ENCODE measurements at places on chromosomes 16 and 17.
A peak's percentile ranks its signal among the peaks of the same experiment; 100 is the strongest.

DNA sequence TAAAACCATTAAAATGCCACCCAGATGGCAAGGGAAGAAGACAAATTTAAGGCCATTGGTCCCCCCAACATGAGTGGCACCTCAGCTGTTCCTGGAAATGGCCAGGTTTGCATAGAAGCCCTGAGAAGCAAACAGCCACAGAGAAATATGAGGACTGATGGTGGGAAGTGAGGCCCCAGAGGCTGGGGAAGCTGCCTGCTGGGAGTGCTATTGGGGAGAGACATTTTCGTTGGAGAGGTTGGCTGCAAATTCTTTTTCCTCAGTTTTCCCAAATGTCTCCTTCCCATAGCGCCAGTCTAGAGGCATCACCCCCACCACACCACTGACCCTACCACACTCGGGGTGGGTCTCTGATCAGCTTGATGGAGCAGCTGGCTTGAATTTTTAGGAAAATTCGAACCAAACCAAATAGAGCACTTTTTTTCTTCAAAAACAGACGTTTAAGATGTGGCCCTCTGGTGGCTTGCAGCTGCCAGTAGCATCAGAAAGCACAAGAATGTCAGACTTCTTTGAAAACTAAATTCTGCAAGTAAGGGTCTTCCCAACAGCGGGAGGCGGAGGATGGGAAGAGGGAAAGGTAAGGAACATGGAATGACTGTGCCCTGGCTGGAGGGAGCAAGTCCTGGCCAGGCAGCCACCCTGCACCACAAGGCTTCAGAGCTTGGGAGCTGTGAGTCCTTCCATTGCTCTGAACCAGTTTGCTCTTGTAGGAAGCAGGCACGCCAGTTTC, 13.2 kb upstream of the SLC12A3 start:
- no peak for DNase-seq

- no peak for DNase-seq
These were observed 32.8 kb downstream of the MARVELD3 start for GRCh38 chr16:71658771-71659170.

DNA sequence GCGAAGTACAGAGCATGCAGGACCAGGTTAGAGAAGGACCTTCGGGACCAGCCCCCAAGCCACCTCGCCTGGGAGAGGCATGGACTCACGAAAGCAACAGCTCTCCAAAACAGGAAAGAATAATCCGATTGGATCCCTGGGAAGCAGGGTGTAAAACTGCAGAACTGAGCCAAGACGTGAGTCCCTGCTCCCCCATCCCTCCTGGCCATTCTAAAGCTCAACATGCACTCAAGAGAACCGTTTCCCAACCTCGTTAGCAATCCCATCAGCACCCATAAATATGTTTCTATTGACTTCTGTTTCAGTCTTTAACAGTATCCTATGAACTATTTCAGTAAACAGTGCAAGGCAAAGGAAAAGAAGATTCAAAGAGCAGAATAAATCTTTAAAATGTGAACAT, 167.0 kb downstream of the COPRS start:
- DNase-seq: no peak

DNA sequence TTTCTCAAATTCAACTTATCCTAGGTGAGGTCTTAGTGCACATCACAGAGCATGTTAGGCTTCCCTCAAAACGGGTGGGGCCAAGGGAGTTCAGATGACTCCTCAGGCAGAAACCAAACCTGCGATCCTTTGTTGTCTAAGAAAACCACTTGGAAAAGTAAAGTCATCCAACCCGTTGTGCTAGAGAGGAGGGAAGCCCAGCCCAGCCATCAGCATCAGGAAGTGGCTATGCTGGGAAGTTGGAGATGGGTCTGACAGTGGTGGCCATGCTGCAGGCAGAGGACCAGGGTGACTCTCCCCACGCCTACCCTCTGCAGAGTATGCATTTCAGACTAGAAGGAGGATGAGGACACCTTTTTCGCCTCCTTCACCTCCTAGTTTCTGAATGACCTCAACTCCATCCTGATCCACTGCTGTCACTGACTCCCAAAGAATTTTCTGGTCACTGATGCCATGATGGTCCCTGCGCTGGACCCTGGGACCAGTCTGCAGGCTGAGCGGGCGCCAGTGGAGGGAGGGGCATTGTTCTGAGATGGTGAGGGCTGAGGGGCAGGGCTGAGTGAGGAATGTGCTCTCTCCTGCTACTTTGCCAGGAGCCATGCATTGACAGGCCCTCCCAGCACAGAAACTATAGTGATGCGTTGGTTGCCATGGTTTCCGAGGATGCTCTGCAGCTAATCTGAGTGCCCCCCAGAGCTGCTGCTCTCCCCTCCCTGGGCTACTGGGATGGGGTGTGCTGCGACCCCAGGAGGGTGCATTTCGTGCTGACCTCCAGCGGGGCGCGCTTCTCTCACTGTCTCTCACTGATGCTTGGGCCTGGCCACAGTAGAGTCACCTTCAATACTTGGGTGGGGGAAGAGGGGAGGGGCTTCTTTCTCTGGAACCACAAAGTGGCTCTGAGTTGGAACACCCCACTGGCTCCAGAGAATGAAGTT, 20.4 kb downstream of the ALOX12B start:
- DNase-seq: no peak

- no peak for DNase-seq
These were observed 221.3 kb downstream of the C16orf78 start for GRCh38 chr16:49594685-49595498.

DNA sequence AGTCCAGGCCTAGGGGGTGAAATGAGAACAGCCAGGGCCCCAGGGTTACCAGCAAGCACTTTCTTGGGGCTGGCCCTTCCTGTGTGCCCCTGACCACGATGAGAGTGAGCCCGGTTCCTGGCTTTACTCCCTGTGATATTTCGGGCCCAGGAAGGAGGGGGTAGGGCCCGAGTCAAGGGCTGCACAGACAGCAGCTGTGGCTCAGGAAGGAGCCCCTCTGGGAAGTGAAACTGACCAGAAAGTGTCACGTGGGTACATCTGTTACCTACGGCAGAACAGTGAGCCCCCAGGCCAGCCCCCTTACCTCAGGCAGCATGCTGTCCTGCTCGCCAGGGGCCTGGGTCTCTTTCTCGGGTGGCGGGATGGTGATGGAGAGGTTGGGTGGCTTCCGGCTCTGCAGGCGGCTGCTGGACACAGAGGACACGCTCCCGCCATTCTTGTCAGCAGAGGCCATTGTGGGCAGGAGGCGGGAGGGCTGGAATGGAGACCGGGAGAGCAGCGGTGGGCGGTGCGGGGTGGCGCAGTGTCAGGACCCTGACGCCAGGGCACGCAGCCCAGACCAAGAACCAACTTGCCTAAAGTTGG, 13.8 kb downstream of the AANAT start:
- no peak for DNase-seq

- DNase-seq: no peak
These were observed 27.4 kb upstream of the HAS3 start for GRCh38 chr16:69078073-69078472.

DNA sequence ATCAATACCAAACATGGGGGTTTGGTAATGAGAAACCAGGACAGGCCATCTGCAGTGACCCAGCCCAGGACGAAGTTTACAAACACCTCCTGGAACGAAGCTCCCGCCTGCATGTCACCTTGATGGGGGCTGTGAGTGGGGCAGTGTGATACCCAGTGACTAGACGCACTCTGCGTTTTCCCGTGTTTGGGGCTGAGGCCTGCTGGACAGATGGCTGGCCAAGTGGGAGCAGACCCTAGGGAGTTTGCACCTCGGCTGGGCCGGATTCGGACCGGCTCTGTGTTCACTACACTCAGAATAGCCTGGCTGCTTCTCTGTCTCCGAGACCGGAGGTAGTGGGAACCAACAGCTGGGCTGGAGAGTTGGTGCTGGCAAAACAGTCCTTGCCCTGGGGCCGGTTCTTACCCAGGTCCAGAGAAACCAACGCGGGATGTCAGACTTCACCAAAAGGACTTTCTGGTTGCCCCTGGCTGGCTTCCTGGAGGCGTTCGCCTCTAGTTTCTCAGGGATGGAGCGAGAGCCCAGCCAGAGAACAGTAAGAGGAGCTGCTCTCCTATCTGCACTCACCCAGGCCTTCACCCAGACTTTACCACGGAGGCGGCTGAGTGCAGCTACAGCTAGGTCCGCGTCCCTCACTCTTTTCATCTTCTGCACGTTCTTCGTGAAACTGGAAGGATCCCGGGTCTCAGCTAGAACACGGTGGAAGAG, 20.4 kb downstream of the CARHSP1 start:
- no peak for DNase-seq

DNA sequence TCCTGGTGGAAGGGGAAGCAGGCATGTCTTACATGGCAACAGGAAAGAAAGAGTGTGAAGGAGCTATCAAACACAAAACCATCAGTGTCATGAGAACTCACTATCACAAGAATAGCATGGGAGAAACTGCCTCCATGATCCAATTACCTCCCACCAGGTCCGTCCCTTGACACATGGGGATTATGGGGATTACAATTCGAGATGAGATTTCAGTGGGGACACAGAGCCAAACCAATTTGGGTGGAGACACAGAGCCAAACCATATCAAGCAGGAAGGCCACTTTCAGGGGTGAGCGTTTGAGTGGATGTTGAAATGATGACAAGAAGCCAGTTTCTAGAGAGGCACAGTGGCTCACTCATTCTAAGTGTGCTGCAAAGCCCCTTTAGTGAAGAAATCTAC, 143.8 kb downstream of the CPPED1 start:
- DNase-seq: no peak

DNA sequence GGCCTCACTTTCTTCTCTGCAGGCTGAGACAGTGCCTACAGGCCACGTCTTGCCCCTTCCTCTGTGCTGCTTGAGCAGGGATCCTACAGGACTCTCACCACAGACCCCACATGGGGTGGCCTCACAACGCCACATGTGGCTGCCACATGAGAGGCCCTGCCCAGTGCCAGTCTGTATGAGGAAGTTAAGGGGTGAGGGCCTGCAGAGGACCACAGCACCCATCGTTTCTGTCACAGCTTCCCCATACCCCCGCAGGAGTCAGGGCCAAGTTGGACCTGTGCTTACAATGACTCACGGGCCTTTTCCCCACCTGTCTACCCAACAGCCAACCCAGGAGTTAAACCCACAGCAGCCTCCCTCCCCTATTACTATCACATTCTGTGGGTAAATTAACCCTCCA, 2.9 kb upstream of the GSDMB start:
- DNase-seq: no peak

DNA sequence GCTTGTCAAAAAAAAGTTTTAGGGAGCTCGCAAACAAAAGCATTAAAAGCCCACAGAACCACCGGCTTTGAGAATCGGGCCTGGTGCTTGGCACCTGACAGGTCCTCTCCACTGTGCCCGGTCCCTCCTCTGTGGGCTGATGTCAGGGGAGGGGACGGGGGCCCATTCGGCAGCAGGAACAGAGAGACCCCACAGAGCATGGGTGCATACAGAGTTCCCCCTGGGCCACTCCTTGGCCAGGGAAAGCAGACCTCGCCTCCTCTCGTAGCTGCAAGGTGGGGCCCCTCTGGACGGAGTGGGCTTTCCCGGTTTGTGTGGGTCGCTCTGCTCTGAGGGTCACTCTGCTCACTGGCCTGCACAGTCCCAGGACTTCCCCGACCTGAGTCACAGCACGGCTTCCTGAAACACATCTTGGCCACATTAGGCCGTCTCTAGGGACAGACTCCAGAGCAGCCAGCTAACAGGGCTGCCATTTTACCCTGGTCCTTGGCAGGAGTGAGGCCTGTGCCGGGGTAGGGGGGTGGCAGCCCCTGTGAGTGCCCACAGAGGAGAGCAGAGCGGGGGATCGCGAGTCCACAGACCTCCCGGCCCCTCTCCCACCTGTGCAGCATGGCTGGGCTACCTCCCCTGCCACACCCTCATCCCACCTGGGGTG, 11.1 kb downstream of the CBFA2T3 start:
- DNase-seq: no peak

GRCh38 chr17:27624539-27624938, 6.4 kb upstream of the LGALS9 start:
- DNase-seq: no peak

GRCh38 chr16:85028685-85029407, 1.3 kb downstream of the KIAA0513 start:
- DNase-seq: peak; percentile 34

DNA sequence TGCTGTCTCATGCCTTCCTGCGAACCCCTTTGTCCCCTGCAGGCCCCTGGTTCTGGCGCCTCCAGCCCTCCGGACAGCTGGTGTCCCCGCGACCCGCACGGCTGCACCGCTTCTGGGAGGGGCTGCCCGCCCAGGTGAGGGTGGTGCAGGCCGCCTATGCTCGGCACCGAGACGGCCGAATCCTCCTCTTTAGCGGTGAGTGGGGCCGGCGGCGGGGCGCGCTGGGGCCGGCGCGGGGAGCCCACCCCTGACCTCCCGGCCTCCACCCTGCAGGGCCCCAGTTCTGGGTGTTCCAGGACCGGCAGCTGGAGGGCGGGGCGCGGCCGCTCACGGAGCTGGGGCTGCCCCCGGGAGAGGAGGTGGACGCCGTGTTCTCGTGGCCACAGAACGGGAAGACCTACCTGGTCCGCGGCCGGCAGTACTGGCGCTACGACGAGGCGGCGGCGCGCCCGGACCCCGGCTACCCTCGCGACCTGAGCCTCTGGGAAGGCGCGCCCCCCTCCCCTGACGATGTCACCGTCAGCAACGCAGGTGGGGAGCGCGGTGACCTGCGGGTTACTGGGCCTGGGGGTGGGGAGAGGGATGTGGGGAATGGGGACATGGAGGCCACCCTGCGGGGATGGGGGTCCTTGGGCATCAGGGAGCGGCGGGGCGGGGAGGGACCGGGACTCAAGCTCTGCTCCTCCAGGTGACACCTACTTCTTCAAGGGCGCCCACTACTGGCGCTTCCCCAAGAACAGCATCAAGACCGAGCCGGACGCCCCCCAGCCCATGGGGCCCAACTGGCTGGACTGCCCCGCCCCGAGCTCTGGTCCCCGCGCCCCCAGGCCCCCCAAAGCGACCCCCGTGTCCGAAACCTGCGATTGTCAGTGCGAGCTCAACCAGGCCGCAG, 7.1 kb upstream of the IL32 start:
- DNase-seq: peak; percentile 49

DNA sequence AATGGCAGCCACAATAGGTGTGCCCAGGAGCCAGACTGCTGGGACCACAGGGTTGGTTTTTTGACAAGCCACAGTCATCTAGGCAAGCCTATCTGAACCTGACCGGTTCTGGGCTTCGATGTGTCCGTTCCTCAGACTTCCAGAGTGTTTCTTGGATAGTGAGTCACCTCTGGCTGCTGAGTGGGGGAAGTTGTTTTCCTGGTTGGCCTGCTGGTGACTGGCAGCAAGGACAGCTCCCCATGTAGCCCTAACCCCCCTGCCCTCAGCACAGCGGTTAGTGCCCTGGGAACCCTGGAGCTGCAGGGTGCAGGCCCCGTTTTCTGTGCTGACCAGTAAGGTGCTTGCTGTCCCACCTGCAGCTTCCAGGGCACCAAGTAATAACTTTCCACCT, 65.5 kb downstream of the PLD6 start:
- DNase-seq: no peak

Data from T-cell (primary cell).